Stimulated activated CD4-positive, alpha-beta T cell treated with anti-CD3 and anti-CD28 coated beads, TNF-alpha, amount 100 ng/mL, for 1 hour (primary cell): ENCODE measurements at places on chromosomes 4 and X.

DNA sequence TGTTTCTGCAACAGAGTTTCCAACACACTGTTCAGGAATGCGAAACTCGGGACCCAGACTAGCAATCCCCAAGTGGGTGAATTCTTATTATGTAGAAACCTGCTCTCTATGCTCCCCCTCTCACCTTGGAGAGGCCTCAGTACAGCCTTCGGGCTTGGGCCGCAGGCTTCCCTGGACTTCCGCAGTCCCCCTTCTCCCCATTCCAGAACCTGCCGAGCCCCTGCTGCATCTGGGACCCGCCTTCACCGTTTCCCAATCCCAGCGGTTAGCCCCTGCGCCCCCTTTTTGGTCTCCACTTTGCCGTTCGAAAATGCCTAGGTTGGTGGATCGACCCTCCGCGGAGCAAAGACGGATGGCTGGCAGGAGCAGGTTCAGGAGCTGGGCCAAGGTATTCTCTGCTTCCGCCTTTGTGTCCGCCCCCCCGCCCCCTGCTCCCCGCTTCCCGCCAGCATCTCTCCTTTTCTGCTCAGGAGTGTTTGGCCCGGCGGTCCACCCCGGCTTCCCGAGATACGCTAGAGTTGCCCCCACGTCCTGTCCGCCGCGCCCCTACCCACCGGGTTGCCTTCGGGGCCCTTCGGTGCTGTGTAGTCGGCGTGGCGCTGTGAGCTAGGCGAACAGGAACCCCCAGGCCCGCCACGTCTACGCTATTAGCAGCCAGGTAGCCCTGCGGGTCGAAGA lies 11.5 kb downstream of the HAND2 start:
- DNase-seq = no peak

GRCh38 chr4:3390288-3390811 lies 51.4 kb upstream of the HGFAC start:
- no peak for DNase-seq

GRCh38 chr4:183635741-183636140 lies 23.2 kb downstream of the RWDD4 start:
- DNase-seq = no peak

- DNase-seq = no peak
Measured at GRCh38 chrX:69762340-69762739, 146.4 kb downstream of the EDA start.

- DNase-seq = no peak
Measured at GRCh38 chr4:120281581-120281980, 214.9 kb upstream of the MAD2L1 start.

DNA sequence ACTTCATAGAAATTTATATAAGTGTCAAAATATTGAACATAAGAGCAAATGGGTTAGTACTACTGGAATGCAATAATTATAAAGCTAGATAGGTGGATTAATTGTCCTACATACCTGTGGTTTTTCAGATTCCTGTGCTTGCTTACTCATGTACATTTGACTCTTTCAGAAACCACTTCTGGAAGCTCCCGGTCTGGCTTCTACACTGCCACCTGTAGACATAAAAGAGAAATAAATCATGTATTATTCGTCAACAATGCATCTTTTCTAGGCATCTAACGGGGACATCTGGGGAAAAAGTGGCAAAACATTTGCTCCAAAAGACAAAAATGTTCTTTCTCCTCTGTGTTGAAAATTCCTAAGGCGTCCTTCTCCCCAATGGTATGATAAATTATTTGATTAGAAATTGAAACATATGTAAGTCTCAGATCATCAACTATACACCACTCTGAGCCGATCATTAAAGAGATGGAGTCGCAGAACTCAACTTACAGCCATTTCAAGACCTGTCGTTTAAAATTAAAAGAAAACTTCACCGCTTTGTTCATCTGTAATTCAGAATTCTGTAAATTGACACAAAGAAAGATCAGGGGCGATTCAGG lies 648.7 kb upstream of the DIPK2B start:
- no peak for DNase-seq

DNA sequence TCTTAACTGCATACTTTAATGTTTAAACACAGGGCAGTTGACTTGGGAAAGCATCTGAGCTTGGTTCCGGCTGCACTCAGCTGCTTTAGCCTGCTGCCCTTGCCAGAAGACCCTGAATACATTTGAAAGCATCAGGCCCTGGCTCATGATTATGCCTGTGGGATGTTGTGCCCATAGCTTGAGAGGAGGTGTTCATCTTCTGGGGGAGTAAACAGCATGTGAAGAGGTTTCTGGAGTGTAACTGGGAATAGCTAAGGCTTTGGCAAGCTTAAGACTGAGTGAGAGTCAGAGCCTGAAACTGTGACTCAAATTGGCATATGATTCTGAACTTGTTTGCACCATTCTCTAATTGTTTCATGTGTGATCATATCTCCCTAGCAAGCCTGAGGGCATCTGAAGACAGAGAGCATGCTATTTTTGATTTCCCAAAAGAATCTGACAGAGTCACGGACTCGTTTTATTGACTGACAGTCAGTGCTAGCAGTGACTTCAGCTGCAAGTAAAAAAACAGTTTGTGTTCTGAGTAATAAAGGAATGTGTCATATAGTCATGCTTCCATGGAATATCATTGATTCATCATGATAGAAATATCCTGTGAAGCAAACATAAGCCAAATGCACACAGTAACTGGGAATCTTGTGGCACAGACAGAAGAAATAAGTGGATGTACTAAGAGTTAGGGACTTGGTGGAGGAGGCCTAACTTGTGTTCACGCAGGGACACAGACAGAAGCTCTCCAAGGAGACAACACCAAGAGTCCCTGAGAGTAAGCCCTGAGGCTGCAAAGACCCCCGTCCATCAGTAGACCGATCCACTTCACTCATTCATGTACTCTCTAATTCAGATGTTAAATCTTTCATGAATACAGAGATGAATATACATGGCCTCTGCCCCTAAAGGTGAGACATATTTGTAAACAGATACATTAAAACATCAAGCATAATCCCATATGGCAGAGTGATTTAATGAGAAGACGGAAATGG lies 100.7 kb downstream of the SYNPO2 start:
- no peak for DNase-seq

GRCh38 chr4:138740816-138741745 lies 274.5 kb upstream of the NOCT start:
- DNase-seq = no peak

DNA sequence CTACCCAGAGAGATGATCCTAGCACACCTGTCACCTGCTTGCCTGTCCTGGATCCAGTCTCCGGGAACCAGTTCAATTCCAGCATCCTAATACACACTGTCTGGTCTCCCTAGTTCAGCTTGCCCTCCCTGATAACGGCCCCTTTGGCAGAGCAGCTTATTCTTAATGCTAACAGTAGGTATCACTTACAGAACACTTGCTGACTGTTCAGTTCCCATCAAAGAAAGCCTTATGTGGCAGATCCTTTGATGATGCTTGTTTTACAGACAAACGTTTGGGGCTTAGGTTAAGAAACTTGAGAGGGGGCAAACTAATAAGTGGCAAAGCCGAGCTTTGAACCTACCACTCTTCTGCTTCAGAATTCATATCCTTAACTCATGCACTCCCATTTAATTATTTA lies 890 bp downstream of the RASSF6 start:
- no peak for DNase-seq

DNA sequence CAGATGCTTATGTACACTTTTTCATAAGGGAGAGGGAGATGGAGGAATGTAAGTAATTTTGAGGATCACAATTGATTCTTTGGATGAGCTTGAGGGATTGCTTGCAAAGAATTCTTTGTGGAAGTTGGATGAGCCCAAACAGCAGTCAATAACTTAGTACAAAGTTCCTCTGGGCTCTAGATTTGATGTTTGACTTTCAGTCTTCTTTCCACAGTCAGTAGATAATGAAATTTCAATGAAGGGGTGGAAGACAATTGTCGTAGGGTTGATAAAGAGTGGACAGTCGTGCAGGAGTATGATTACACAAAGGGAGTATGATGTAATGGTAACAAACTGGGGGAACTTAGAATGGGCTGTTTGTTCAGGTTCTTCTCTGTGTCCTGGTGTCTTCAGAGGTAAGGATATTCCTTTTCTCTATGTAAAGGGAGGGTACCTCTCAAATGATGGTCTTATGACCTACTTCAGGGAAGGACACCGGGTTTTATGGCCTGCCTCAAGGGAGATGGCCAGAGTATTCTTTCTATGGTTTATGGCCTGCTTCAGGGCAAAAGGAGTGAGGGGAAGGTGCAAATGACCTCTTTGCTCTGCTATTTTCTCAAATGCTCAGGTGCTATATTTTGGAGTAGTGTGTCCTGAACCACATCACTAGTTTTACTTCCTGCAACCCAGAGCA lies 1.7 kb upstream of the ABRAXAS1 start:
- DNase-seq = no peak

- no peak for DNase-seq
Measured at GRCh38 chr4:16853640-16854039, 44.8 kb downstream of the LDB2 start.

- no peak for DNase-seq
Measured at GRCh38 chr4:155657169-155657568, 9.5 kb upstream of the GUCY1A1 start.

DNA sequence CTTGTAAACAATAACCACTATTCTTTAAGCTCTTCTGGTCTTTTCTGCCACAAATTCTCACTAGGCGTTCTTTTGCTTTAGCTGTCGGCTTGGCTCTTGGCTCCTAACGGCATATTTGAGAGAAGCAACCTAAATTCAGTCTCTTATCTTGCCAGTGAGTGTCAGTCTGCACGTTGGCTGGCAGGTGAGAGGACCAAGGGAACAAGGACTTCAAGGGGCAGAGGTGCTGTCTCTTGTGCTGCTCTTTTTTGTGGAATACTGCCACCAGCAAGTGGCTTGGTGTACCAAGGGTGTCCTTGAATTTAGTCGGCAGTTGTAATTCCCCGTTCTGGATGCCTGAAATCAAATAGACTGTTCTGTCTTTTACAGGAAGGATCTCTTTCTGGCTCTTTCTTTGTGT lies 77.8 kb upstream of the SLC4A4 start:
- DNase-seq = no peak
